Left lobe of liver (tissue), 2 donors: ENCODE measurements at places on chromosomes 7 and 10. TPM values are rescaled to one million over a fixed set of nuclear protein-coding genes. Genes with fewer than 3 reads are reported as not detected.

GRCh38 chr10:112232670-112233069 is 49.1 kb upstream of the GPAM start:
- DNase-seq: no peak

DNA sequence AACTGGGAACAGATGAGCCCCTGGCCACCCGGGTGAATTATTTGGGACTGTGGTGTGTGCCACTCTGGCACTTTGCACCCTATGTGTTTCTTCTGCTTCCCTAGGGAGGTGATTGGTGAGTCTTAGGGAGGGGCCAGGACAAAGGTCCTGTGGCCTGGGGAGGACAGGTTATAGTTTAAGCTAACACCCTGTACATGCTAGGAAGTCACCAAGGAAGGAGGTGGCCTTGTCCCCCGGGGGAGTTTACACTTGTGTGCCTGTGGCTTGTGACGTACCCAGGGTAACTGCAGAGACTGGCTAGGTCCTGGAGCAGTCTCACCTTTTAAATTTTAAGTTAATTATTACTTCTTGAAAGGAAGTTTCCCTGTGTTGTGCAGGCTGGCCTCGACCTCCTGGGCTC is 196.2 kb downstream of the BAMBI start:
- DNase-seq: peak; percentile 72

DNA sequence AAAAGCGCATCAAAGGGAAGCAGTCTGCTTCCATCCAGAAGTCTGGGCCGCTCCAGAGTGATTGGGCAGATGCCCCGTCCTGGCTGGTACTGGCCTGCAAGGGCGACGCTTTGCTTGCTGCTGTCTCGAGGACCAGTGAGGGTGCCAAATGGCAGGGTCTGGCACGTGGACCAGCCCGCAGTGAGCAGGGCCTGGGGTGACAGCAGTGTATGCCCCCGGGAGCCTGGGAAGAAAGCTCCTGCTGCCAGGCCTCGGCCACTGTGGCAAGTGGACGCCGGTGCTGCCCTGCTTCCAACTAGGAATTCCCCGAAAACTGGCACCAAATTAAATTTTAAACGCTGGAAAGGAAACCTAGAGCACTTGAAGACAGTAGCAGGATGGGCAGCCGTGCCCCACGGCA is 357.0 kb upstream of the MKI67 start:
- no peak for DNase-seq

GRCh38 chr10:58701405-58702135 is 188.9 kb downstream of the BICC1 start:
- no peak for DNase-seq

DNA sequence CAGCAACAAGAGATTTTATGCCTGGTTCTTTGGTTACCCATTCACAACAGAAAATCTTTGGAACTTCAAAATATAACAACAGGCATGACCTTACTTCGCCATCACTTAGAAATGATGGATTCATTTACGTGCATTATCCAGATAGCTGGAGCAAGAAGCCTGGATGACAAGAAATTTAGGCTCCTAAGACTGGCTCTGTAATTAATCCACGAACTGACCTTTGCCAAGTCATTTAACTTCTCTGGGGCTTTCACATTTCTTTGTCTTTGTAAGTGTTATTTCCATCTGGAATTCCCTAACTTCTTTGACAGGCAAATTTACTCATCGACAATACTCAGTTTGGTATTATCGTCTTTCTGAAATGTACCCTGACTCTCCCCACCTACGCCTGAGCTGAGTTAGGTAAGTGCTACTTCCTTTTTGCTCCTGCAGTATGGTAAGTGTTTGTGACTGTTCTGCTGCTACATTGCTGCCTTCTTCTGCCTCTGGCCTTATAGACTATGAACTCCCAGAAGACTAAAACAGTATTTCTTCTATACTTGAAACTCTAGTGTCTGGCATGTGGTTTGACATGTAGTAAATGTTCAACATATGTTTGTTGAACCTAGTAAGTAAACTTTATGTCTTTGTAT is 5.5 kb upstream of the MDFIC start:
- no peak for DNase-seq

GRCh38 chr7:36154255-36155212 is 1.5 kb downstream of the EEPD1 start:
- DNase-seq: peak; percentile 52

LRRC4 gene
- 2.8 TPM for total RNA-seq

NPY4R2 gene
- total RNA-seq: not detected

TRIM74 gene
- 0.78 TPM for total RNA-seq

DNA sequence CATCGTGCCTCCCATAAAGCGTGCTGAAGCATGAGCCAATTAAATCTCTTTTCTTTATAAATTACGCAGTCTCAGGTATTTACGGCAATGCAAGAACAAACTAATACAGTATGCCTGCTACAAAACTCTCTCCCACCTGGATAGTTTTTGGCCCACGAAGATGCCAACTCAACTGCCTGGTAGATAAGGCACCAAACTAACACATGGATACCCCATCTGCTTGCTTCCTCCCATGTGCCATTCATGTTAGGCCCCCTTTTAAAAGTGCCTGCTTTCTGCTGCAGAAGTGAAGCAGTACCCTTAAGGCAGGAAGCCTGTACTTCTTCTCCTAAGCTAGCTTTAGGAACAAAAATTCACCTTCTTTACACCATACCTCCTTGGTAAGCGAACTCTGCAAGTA is 15.6 kb upstream of the EPC1 start:
- no peak for DNase-seq

GRCh38 chr7:158723266-158723665 is 18.7 kb upstream of the NCAPG2 start:
- DNase-seq: no peak

- no peak for DNase-seq
These were observed at the start of gene SSC4D for GRCh38 chr7:76409537-76409936. SSC4D (minus strand) TSS chr7:76409697; CDS start chr7:76404439, 5,258 bp downstream.

DNA sequence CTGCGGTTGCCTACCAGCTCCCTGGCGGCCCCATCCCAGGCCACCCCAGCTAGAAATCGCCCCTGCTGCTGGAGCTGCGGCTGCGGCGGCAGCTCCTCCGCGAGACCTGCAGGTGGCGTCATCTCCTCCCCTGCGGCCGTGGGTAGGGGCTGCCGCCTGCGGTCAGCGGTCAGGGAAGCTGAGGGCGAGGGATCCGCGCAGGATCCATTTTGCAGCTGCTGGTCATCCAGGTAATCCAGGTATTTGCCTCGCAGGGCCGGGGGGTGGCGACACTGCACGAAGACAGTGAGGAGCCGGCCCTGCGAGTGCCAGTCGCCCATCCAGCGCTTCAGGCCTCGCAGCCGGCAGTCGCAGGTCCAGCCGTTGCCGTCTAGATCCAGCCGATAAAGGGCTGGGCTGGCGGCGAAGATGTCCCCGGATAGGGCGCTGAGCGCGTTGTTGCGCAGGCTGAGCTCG is 1.5 kb downstream of the TRIL start:
- DNase-seq: peak; percentile 68

DNA sequence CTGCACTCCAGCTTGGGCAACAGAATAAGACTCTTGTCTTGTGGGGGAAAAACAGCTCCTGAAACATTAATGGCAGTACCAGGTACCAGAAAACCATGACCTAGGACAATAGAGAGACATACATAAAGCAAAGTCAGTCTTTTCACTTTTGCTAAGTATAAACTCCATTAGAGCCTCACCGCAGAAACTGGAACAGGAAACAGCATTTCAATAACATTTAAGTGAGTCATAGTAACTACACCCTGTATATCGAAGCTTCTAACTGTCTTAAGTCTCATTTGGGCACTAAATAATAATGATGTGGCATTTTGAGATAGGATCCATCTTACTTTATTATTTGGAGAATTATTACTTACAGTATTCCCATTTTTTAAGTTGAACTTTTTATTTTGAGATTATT is 517.8 kb upstream of the CELF2 start:
- DNase-seq: no peak

LBX1 gene
- not detected for total RNA-seq

DNA sequence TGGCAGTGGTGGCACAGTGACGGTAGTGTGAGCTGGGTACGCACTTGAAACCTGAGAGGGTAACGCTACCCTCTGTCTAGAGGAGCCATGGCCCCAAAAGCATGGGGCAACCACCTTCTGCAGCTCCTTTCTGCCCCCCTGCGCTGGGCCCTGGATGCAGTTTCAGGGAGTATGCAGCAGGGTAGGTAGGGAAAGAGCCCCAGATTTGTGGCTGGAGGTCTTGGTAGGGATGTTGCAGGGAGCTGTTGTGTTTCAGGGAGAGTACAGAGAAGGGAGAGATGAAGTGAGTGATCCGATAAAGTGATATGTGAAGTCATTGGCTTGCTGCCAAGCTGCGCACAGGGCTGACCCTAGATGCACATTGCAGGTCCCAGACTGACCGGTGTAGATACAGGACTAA is 2.7 kb upstream of the PGAM2 start:
- DNase-seq: no peak

DNA sequence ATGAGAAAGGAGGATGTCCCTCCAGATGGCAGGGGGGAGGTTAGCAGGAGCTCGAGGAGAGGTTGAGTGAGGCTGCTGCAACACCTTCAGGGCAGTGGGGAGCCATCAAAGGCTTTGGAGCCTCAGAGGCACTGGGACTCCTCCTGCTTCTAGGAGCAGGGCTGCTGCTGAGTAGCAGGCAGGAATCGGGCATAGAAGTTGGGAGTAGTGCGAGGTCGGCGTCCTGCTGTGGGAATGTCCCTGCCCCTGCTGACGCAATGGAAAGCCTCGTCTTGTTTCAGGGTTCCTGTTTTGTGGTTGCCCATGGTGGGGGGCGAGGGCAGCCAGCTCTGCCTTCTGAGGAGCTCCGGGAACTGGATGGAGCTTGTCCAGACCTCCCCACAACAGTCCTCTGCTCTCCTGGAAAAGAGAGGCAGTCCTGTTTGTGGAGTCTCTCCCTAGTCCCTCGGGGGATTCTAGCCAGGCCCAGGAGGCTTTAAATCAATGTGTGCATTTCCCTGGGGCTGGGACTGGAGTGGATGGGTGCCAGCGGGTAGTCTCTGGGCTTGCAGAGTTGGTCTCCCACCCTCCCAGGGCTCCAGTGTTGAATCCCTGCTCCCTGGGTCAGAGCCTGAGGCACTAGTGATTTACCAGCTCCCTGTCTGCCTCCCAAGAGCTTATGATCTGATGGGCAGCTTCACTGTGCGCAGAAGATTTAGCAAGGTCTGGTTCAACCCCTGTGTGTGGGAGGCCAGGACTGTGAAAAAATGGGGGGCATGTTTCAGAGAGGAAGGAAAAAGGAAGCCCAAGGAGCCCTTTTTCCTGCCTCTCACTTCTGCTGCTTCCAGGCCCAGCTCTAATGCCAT is 98.7 kb upstream of the PPIF start:
- DNase-seq: no peak

- no peak for DNase-seq
These were observed 315.2 kb upstream of the GLI3 start for GRCh38 chr7:42552227-42552626.

GRCh38 chr7:25124465-25125136 is 459 bp downstream of the CYCS start:
- DNase-seq: peak; percentile 46

GRCh38 chr10:24209946-24210491 is 1.1 kb downstream of the KIAA1217 start:
- no peak for DNase-seq

DNA sequence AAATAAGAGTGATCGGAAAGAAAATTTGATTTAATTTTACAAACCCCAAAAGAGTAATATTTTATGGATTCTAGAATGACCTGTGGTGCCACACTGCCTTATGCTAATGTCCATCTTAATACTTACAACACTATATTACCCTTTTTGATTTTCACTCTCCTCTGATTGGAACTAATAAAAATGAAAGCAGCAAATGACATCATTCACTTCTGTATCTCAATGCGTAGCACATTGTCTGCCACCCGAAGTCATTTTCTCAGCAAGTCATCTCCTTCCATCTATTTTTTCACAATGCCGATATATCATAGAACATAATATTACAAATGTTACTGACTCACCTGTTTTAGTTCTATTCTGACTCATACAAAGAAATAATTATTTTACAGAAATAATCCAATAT is 127.5 kb upstream of the PCLO start:
- DNase-seq: no peak

GRCh38 chr7:126501617-126502016 is 751.1 kb downstream of the GRM8 start:
- no peak for DNase-seq

DNA sequence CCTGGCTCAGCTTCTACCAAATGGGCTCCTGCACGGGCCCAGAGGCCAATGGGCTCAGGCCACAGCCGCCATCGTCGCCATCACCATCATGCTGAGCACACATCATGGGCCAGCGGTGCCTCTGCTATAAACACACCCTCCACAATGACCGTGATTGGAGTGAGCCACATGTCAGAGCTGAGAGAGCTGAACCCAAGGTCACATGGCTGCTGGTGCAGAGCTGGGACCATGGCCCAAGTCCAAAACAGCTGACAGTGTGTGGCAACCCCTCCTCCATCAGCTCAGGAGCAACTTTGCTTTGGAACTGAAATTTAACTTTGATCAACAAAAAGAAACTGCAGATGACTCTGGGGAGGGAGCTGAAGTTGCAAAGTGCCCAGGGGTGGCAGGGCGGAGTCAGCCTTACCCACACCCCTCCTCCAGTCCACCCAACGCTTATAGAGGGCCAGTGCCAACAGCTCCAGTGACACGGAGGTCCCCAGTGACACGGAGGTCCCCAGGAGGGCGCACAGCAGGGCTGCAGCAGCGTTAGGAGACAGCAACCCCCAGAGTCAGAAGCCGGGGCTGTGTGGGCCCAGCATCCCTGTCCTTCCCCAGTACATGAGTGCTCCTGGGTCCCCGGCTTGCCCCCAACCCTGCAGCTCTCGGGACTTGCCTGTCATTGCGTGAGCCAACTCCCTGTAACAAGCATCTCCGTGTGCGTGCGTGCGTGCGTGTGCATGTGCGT is 249.6 kb downstream of the ELFN1 start:
- peak; percentile 95 for DNase-seq

- no peak for DNase-seq
These were observed 33.9 kb downstream of the FAM107B start for GRCh38 chr10:14740684-14741247.

FGFR2 gene
- total RNA-seq: 22.6 TPM

PLEKHA8 gene
- total RNA-seq: 4.3 TPM

ZP3 gene
- total RNA-seq: 0.20 TPM

GRCh38 chr7:47400741-47401206 is 181.1 kb downstream of the TNS3 start:
- DNase-seq: peak; percentile 34

TNS3 gene
- 47.2 TPM for total RNA-seq

GRCh38 chr7:133051066-133051465 is 30.8 kb downstream of the CHCHD3 start:
- no peak for DNase-seq

- no peak for DNase-seq
These were observed 20.0 kb downstream of the TWIST1 start for GRCh38 chr7:19097165-19098055.

GRCh38 chr7:57256637-57257375 is 124.6 kb upstream of the ZNF479 start:
- peak; percentile 35 for DNase-seq

- DNase-seq: no peak
These were observed 59.2 kb downstream of the FOXL3 start for GRCh38 chr7:348962-349743.

GRCh38 chr10:5723692-5724091 is 39.1 kb downstream of the TASOR2 start:
- no peak for DNase-seq

- no peak for DNase-seq
These were observed 372.6 kb downstream of the PHF14 start for GRCh38 chr7:11346302-11346701.
